Ovary (tissue), 10 donors: ENCODE measurements at places on chromosomes 12 and 14.

DNA sequence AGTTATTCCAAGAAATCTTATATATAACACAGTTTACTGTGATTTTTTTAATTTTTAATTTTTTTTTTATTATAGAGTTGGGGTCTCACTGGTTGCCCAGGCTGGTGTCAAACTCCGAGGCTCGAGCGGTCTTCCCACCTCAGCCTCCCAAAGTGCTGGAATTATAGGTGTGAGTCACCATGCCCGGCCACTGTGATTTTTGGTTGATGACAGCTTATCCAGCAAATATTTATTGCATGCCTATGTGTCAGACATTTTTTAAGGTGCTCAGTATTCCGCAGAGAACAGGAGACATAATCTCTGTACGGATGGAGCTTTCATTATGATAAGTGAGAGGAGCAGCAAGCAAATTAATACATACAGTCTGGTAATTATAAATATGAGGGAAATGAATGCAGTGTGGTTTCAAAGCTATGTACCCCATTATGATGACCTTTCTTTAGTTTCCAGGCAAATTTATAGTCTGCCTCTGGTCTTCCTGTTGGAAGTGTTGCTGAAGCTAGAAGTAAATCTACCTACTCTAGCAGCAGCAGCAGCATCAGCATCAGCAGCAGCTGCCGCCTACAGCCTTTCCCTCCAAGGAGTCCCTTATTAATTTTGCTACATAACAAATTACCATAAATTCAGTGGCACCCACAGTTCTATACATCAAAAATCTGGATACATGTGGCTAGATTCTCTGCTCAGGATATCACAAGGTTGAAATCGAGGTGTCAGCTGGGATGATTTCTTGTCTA, 32.3 kb downstream of the FRS2 start:
- no peak for DNase-seq

GRCh38 chr14:46245276-46245675, 406.3 kb downstream of the RPL10L start:
- DNase-seq: no peak

DNA sequence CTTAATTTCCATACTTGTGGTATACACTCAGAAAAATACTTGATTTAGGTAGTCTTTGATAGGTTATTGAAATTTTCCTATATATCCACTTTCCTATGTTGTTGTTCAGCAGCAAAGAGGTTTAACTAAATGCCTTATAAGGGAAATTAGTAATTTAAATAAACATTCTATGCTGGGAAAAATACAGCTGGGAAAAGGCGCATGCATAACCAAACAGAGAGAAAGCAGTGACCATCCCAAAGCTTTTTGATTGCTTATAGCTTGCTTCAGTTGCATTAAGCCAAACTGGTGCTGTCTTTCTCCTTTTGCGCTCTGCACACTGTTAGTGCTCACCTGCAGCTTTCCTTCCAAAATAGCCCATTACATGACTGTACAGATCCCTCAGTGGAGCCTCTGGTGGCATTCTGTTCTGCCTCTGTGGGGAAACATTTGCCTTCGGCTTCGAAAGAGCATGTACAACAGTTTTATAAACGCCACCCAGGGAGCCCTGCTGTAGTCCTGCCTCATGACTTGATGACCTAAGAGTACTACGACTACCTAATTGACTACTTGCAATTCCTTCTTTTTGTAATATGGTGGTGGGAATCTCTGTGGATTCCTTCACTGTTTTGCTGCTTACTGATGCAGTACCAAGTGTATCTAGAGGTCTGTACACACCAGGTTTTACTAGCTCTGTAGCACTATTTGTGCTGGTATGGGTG, 120.8 kb downstream of the RALGAPA1 start:
- no peak for DNase-seq

GRCh38 chr12:1933342-1934051, 15.0 kb upstream of the CACNA2D4 start:
- DNase-seq: peak; percentile 14

GRCh38 chr12:66047411-66048021, 83.0 kb downstream of the LLPH start:
- DNase-seq: no peak

GRCh38 chr14:99430491-99430890, 50.2 kb downstream of the SETD3 start:
- no peak for DNase-seq

GRCh38 chr12:109140560-109140959, 24.2 kb downstream of the ACACB start:
- no peak for DNase-seq

DNA sequence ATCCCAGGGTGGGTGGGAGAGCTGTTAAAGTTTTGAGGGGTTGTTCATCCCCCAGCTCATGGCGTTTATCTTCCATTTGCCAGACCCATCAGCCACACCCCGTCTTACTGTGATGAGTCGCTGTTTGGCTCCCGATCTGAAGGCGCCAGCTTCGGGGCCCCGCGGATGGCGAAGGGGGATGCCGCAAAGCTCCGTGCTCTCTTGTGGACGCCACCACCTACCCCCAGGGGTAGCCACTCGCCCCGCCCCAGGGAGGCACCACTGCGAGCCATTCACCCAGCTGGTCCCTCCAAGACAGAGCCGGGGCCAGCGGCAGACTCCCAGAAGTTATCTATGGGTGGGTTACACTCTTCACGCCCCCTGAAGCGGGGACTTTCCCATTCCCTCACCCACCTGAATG, 5.7 kb downstream of the RITA1 start:
- DNase-seq: no peak

GRCh38 chr12:86275356-86275755, 19.2 kb upstream of the MGAT4C start:
- DNase-seq: no peak

GRCh38 chr12:124713436-124714082, 146.1 kb upstream of the NCOR2 start:
- DNase-seq: no peak

- peak; percentile 23 for DNase-seq
These were observed 56.7 kb upstream of the CHGA start for GRCh38 chr14:92866181-92866752.

DNA sequence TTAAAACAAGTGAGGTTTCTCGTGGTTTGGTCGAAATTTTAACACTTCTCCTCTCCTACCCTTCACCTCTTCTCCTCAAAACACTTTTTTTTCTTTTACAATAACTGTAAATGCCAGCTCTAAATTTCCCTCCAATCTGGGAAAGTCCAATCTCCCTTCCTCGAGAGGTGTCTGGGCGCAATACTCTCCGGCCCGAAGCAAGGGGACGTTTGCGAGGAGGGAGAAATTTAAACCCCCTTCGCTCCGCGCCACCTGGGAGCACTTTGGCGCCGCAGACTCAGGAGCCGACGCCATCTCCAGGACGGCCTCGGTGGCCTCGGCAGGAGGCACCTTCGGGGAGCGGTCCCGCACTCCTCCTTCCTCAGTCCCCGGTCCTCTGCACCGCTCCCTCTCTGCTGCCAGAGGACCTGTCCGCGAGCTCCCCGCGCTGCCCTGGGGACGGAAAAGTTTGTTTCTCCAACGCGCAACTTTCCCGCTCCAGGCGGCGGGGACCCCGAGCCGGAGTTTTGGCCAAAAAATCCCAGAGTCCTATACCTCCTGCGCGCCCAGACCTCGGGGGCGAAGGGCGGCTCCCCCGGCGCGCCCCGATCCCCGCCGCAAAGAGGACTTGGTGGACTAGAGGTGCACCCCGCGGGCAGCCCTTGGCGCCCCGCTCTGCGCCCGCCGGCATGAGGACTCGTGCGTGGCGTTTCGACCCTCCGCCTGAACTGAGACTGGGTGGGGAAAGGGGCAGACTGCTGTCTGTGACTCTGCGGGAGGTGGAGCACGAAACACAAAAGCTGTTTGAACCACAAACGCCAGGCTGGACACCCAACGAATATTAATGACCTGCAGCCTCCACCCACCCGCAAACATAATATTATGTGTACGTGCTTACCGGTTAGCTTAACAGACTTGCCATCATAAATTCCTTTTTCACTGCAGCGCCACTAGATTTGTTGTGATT, 95.2 kb upstream of the HMGA2 start:
- peak; percentile 16 for DNase-seq

- DNase-seq: peak; percentile 81
These were observed 1.2 kb downstream of the FLRT2 start for GRCh38 chr14:85531141-85531586.

DNA sequence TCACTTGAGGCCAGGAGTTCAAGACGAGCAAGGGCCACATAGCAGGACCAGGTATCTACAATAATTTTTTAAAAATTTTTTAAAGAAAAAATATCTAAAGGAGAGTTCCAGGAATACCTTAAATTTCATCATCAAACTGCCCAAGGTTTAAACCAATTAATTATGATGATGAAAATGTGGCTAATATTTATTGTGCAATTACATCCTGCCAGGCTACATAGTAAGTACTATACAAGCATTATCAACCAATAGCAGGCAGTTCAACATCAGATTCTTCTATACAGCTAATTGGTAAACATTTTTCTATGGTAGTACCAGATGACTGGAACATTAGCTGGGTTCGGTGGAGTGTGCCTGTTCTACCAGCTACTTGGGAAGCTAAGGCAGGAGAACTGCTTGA, 24.4 kb downstream of the DENND5B start:
- no peak for DNase-seq

GRCh38 chr12:38543151-38543550, 226.6 kb downstream of the ALG10B start:
- no peak for DNase-seq

GRCh38 chr12:127779301-127780045, 487.5 kb upstream of the TMEM132C start:
- DNase-seq: no peak

- peak; percentile 34 for DNase-seq
These were observed 173.1 kb upstream of the RTL1 start for GRCh38 chr14:101076451-101077198.
